ENCODE measurements at places on chromosomes 7 and 10.

DNA sequence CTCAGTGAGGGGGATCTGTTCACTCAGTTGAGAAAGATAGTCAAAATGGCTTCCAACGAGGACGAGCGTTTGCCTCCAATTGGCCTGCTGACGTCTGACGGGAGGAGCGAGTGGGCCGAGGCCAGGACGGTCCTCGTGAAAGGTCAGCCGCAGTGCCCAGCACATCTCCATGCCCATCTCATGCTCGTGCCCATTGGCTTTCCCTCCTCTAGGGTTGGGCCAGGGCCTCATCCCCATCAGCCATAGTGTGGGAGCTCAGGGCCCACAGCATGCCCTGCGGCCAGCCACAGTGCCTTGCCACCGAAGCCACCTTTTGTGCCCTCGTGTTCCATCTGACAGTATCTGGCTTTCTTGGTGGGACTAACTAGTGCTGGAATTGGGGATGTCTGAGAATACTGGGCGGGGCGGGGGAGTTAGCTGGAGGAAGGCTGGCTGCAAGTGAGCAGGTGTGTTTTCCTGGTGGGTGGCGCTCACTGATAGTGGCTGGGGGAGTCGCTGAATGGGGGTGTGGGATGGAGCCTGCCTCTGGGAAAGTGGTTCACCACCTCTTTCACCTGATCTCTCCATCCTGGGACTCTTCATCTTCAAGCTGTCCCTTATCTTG, 13.9 kb downstream of the CHAT start:
- no peak for DNase-seq

- no peak for DNase-seq
Measured at GRCh38 chr7:33853361-33854062, 51.8 kb upstream of the BMPER start.

GRCh38 chr10:129626796-129627435, 159.9 kb downstream of the MGMT start:
- DNase-seq: no peak

DNA sequence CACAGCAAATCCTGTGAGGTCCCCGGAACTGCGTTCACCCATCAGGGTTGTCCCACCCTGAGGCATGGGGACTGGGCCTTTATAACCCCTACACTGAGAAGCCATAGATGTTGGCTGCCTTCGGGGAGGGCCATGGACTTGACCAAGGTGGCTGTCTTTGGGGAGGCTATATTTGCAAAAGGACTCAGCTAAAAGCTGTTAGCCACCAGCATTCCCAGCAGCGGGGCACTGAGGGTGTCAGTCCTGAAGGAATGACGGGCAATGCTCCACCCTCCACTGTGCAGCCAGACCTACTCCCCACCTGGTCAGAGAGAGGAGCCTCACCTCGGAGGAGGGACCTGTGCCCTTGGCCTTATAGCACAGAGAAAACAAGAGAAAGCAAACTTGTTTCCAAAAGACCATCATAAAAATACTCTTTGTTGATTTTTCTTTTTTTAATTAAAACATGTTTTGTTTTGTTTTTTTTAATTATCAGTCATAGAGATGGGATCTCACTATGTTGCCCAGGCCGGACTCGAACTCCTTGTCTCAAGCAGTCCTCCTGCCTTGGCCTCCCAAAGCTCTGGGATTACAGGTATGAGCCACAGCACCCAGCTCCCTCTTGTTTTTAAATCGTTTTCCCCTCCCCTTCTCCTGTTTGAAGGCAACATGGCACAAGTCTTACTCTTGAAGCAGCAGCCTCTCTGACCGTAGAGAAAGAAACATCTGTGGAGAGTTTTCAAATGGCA, 26.7 kb upstream of the CUX1 start:
- DNase-seq: no peak

- no peak for DNase-seq
Measured at GRCh38 chr10:117246997-117247671, 6.2 kb downstream of the SLC18A2 start.

DNA sequence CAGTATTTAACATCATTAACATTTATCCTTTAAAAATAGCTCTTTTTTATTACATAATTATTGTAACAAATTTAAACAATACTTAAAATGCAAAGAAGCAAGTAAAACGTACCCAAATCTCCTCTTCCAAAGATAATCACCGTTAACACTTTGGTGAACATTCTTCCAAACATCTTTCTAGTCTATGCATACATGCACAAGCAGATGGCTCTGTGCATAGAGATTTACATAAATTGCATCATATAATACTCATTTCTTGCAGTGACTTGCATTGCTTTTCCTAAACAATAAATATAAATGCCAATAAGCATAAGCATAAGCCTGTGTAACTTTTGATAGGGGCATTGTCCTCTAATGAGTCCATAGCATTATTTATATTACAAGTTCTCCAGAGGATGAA, 89.4 kb upstream of the PALS2 start:
- no peak for DNase-seq

- no peak for DNase-seq
Measured at GRCh38 chr10:60331886-60332285, 57.8 kb downstream of the ANK3 start.

GRCh38 chr10:78470267-78471103, 436.8 kb downstream of the RPS24 start:
- no peak for DNase-seq

- DNase-seq: no peak
Measured at GRCh38 chr7:19963695-19964094, 190.3 kb upstream of the TMEM196 start.

DNA sequence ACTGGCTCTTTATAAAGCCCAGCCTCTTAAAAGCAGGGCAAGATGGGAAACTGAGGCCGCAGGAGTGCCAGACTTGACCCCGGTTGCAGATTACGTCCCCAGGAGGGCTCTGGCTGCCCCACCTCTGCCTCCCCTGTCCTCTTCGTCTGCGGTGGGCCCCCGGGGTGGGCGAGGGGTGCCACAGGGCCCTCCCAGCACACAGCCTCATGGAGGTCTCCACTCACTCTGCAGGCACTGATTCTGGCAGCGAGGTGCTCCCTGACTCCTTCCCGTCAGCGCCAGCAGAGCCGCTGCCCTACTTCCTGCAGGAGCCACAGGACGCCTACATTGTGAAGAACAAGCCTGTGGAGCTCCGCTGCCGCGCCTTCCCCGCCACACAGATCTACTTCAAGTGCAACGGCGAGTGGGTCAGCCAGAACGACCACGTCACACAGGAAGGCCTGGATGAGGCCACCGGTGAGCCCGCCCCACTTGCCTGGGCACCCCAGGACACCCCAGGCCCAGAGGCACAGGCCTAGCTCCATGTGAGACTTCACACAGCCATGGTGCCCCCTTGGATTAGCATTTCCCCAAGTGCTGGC, 39.4 kb upstream of the SLC29A3 start:
- DNase-seq: no peak

GRCh38 chr7:45980973-45981372, 59.9 kb upstream of the IGFBP3 start:
- no peak for DNase-seq

DNA sequence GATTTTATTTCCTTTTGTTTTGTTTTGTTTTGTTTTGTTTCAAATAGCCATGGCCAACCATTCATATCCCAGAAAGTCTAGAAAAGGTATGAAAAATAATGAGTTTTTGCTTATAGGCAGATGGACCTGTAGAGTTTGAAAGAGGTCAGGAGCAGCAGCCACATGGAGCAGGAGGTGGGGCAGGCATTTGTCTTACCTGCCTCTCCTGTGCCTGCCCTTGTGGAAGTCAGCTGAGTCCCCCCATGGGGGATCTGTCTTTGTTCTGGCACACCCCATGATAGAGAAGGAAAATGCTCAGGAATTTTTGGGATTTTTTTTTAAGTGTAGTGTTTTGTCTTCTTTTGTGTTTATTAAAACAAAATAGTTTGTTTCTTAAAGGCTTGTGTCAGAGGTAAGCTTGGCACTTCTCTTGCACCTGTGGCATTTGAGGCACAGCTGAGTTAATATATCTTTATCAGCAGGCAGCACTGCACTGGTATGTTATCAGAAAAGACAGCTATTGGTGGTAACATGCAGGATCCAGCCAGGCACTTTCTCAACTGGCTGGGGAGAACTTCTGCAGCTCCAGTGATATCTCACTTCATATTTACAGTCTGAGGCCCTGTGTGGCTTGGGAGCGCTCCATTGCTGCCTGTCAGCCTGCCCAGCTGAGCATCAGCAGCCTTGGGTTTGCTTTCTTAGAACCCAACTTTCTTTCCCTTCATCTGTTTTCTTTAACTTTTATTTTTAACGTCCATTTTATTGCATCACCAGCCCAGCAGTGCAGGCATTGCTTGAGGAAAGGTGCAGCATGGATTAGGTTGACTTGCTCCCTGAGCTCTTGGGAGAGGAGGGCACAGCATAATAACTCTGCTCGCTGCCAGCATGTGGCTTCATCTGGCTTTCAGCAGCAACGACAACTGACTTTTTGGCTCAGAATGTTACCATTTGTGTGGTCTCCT, 44.4 kb downstream of the LRRC4 start:
- no peak for DNase-seq

- DNase-seq: no peak
Measured at GRCh38 chr10:78170026-78170475, 136.4 kb downstream of the RPS24 start.

- no peak for DNase-seq
Measured at GRCh38 chr7:65448816-65449504, 75.3 kb downstream of the ZNF92 start.

DNA sequence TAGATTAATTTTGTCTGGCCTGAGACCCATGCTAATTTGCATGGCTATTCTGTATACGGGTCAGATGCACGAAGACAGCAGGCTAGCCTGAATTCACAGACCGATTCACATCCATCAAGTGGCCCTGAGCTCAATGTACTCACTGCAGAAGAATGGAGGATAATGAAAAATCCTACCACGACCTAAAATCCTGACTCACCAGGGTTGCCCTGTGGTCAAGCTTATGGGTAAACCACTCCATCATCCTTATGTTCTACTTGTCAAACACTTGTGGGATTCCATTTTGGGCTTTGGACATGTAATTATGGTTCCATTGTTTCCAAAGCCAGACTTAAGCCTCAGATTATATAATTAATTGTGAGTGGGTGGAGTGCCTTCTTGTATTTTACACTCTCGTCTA, 110.4 kb upstream of the ZNF438 start:
- no peak for DNase-seq

GRCh38 chr7:91088156-91088555, 176.1 kb upstream of the FZD1 start:
- DNase-seq: no peak

- no peak for DNase-seq
Measured at GRCh38 chr7:74223711-74224510, 14.1 kb downstream of the LAT2 start.

- DNase-seq: no peak
Measured at GRCh38 chr7:68613405-68613804, 984.9 kb upstream of the AUTS2 start.

- DNase-seq: no peak
Measured at GRCh38 chr7:145219461-145219860, 383.6 kb upstream of the TPK1 start.

DNA sequence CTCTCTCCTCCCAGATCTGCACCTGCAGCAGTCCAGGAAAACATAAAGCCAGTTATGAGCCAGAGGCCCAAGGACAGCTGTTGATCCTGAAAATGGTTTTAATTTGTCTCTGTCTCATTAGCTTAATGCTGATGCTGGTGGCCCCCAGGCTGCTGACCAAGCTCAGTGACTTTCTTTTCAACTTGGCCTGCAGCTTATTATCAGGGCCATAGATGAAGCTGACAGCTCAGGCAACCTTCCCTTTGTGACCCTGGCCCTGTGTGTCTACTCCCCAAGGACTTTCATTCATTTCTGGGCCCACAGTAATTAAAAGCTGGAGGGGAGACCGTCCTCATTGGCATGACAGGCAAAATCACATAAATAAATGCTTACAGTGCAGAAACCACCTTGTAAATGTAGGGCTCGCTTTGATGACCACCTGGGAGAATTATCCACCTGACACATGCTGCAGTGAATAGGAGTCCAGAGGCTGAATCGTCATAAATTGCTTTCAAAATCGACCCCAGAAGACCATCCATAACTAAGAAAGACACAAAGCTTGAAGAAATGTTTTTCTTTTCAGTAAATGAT, 138.5 kb downstream of the NPY start:
- DNase-seq: no peak
